Sciatic nerve (tissue), 2 donors: ENCODE measurements at places on chromosomes 5 and 9. TPM values are rescaled to one million over a fixed set of nuclear protein-coding genes. Genes with fewer than 3 reads are reported as not detected.

GRCh38 chr9:121893786-121894185, 199.3 kb downstream of the TTLL11 start:
- no peak for DNase-seq

DNA sequence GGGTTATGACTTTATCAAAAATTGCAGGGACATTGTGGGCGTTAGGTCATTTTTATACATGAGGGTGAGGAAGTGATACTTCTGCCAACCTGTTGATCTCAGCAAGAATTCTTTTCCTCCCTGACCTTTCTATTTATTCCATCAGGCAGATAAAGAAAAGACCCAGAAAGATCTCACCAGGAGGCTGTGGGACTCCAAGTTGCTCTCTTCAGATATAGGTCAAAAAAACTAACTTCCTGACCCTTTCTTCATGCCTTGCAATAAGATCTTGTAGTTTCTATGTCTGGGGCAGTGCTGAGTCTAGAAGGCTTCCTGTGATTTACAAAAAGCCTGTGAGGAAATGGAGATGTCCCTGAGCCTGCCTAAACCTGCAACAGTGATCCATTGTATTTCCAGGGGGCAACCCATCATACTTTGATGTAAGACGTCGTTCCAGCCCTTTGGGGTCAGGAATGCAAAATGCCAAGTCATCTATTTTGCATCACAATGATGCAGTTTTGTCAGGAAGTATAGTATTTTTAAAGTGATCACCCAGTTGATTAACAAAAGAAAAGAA, 22.0 kb upstream of the PIK3R1 start:
- no peak for DNase-seq

DNA sequence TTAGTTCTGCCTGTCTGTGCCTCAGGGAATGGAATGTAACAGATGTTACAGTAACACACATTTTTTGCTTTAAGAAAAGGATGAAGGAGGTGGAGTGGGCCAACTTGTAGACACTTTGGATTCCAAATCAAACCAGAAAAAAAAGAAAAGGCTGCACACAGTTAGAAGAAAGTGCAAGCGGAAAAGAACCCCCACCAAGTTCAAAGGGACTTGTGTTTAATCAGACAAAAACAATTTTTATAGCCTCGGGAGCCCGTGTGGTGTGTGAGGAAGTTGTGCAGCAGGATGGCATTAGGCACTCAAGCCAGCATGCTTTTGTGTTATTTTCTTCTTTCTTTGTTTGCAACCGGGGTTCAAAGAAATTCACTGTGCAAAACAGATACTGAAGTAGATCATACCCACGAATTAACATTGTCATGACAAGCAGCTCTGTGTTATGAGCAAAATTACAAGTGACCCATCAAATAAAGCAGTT, 189.5 kb downstream of the SEMA5A start:
- no peak for DNase-seq

- no peak for DNase-seq
These were observed 19.2 kb downstream of the MARCHF3 start for GRCh38 chr5:127011153-127011552.

- DNase-seq, result no peak
These were observed 3.9 kb downstream of the FNIP1 start for GRCh38 chr5:131792896-131793295.

- no peak for DNase-seq
These were observed 67.5 kb upstream of the ACTBL2 start for GRCh38 chr5:57550132-57550531.

GRCh38 chr9:113933671-113934070, 57.6 kb downstream of the ZNF618 start:
- no peak for DNase-seq

DNA sequence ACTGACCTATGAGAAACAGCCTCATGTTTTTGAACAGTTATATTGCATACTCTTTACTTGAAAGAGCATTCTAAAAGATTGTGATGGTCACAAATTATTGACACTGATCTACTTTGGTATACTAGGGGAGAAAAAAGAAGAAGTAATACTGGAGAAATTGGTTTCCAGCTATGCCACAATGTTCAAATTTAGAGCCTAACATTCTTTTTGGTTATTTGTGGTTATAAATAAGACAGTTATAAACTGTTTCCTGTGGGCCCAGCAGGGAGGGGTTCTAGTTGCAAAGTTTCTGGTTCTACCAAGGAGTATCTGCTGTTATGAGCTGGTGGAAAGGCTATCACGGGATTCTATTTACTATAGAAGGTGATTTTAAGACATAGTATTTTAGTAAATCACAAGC, 4.8 kb downstream of the CWC27 start:
- no peak for DNase-seq

GRCh38 chr5:164998590-164998989, 1493.2 kb downstream of the MAT2B start:
- no peak for DNase-seq

GRCh38 chr9:121082075-121082474, 7.3 kb downstream of the CNTRL start:
- no peak for DNase-seq

DNA sequence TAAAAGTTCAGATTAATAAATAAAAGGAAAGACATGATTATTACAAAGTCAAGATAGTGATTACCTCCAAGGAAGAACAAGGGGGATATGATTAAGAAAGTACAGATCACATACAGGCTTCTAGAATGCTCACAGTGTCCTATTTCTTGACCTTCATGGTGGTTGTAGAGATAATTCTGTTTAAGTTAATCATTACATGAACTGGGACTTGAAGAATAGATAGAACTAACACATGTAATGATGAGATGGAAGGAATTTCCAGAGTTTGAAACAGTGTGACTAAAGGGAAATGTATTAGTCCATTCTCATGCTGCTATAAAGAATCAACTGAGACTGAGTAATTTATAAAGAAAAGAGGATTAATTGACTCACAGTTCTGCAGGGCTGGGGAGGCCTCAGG, 72.7 kb downstream of the LURAP1L start:
- DNase-seq, result no peak

DNA sequence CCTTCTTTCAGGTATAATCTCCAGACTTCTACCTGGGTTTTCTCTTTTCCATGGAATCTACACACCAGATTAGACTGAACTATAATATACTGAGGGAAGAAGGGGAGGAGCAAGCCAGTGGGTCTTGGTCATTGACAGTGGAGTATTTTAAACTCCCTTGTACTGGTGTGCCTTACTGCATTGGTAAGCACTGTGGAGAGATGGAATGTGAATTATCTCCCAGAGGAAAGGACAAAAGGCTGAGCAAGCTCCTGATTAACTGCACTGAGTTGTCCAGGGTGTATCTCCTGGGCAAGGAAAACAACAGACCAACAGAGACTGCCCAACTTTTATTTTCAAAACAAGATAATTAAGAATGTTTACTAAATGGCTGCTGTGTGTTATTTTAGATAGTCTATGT, 29.8 kb upstream of the SLCO6A1 start:
- DNase-seq, result no peak

GRCh38 chr9:16627967-16628366, 242.5 kb downstream of the BNC2 start:
- no peak for DNase-seq

DNA sequence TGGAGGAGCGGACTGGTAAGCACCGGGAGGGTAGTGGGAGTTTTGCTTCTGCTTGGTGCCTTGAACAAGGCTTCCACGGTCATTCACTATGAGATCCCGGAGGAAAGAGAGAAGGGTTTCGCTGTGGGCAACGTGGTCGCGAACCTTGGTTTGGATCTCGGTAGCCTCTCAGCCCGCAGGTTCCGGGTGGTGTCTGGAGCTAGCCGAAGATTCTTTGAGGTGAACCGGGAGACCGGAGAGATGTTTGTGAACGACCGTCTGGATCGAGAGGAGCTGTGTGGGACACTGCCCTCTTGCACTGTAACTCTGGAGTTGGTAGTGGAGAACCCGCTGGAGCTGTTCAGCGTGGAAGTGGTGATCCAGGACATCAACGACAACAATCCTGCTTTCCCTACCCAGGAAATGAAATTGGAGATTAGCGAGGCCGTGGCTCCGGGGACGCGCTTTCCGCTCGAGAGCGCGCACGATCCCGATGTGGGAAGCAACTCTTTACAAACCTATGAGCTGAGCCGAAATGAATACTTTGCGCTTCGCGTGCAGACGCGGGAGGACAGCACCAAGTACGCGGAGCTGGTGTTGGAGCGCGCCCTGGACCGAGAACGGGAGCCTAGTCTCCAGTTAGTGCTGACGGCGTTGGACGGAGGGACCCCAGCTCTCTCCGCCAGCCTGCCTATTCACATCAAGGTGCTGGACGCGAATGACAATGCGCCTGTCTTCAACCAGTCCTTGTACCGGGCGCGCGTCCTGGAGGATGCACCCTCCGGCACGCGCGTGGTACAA, 556 bp downstream of the PCDHGC3 start:
- peak; percentile 78 for DNase-seq

DNA sequence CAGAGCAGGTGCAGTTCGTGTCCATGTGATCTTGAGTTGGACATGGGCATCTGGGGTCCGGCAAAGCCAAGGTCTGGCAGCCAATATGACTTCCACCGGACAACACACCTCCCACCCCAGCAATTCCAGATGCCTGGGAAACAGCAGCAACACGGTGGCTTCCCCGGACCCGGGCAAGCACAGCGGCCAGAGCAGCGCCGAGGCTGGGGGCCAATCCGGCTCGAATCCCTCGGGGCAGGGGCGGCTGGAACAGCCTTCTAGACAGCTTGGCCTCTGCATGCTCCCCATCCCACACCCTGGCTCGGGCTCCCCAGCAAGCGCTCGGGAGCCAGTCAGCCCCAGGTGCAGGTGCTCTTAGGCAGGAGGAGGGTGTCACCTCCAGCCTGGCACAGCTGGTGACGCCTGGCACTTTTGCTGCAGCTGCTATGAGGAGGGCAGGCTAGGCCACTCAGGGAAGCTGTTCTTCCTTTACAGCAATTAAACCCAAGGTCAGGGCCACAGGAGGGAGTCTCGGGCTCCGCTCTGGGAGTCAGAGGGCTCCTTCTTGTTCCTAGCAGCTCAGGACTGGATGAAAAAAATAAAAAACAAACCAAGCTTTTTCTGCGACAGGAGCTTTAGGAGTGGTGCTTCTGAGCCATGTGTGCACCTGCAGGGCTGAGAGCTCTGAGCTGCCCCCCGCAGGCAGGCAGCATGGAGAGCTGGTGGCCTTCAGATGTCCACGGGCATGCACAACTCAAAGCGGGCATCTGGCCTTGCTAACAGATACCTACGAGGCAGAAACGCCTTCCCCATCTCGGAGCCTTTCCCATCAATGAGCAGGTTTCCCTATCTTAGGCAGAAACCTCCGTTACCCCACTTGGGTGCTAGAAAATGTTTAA, 28.2 kb downstream of the DBH start:
- no peak for DNase-seq

DNA sequence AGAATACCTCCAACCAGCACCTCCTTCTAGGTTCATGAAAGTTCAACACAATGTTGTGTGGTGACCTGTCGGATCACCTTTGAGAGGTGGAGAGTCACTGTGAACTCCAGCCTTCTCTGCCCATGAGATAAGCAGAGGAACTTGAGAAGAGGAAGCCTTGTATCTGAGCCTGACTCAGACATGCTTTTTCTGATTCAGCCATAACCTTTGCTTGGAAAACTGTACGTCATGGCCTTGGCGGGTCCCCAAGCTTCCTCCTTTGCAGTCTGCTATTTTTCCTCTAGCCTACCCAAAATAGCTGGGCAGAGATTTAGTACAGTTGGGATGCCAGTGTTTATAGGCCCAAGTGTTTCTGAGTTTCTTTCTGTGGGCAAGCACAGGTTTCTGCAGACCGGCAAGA, 274.7 kb downstream of the CETN3 start:
- peak; percentile 69 for DNase-seq

DNA sequence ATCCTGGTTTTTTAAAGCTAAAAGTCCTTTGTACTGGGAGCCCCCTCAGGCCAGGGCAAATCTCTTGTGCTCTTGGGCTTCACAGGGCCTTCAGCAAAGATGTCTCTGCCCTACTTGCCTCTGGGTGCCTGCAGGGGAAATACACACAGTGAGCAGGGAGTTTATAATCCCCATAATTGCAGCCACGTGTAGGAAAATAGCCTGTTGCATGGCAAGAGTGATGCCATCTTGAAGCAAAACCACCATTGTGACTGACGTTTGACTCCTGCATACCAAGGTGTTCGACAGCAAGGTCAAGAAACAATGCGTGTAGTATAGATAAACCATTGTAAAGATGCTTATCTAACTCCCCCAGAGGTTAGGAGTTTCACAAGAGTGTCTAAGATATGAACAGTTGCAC, 11.4 kb upstream of the IL3 start:
- DNase-seq, result no peak

DNA sequence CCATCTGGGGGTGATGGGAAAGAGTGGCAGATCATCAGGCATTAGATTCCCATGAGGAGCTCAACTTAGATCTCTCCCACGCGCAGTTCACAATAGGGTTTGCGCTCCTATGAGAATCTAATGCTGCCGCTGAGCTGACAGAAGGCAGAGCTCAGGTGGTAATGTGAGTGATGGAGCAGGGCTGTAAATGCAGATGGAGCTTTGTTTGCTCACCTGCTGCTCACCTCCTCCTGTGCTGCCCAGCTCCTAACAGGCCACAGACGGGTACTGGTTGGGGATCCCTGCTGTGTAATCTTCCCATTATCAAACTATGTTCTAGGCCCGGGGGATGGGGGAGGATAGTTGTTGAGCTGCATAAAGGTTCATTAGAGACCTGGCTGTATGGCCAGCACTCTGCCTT, 58.4 kb downstream of the UGCG start:
- no peak for DNase-seq

- no peak for DNase-seq
These were observed 44.2 kb downstream of the FAF2 start for GRCh38 chr5:176492431-176492830.

- DNase-seq, result no peak
These were observed 32.1 kb downstream of the WNK2 start for GRCh38 chr9:93216073-93216365.

GRCh38 chr9:4197548-4197947, 102.3 kb downstream of the GLIS3 start:
- DNase-seq, result no peak

- no peak for DNase-seq
These were observed 296.6 kb upstream of the PCSK5 start for GRCh38 chr9:75593920-75594319.

DNA sequence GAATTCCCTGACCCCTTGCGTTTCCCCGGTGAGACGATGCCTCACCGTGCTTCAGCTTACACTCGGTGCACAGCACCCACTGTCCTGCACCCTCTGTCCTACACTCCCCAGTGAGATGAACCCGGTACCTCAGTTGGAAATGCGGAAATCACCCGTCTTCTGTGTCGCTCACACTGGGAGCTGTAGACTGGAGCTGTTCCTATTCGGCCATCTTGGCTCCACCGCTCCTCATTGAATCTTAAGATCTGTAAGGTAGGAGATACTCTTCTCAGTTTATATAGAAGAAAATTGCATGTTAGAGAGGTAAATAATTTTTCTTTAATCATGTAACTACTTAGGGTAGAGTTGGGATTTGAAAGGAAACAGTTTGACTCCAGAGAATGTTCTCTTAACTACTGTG, 62.2 kb downstream of the DMRTA1 start:
- DNase-seq, result no peak

DNA sequence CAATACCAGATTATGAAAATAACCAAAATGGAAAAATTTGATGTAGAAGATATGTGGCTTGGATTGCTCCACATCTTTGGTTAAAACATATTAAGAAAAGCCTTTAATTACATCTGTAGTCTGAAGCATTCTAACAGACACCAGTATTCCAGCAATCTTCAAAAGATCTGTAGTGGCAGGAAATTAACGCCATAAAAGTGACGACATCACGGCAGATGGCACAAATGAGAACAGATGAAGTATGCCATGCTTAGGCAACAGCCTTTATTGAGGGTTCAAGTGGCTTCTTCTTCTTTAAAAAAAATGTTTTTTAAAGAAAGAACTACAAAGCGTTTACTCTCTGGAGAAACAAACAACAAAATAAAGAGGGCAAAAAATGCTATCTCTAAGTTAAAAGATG, 164.2 kb downstream of the MEF2C start:
- DNase-seq, result no peak

The LCN9 gene
- total RNA-seq, result not detected

The FCN2 gene
- not detected for total RNA-seq
